A172 (cell line): ENCODE measurements at places on chromosomes 6 and 20. TPM values are rescaled to one million over a fixed set of nuclear protein-coding genes. Genes with fewer than 3 reads are reported as not detected.

TGM2 gene
- total RNA-seq, result 13.9 and 27.0 TPM in 2 replicates

ARG1 gene
- not detected in 2 replicates for total RNA-seq

DEFB121 gene
- not detected in 2 replicates for total RNA-seq

SNAP91 gene
- not detected in 2 replicates for total RNA-seq

LINC00237 gene
- total RNA-seq, result not detected in 2 replicates

PSMB8 gene
- 121 and 131 TPM in 2 replicates for total RNA-seq
